Stimulated activated CD4-positive, alpha-beta T cell treated with anti-CD3 and anti-CD28 coated beads, Interleukin-12 subunit alpha, Interleukin-12 subunit beta, amount 100 ng/mL, for 24 hours (primary cell): ENCODE measurements at places on chromosomes 7 and 10.
A peak's percentile ranks its signal among the peaks of the same experiment; 100 is the strongest.

DNA sequence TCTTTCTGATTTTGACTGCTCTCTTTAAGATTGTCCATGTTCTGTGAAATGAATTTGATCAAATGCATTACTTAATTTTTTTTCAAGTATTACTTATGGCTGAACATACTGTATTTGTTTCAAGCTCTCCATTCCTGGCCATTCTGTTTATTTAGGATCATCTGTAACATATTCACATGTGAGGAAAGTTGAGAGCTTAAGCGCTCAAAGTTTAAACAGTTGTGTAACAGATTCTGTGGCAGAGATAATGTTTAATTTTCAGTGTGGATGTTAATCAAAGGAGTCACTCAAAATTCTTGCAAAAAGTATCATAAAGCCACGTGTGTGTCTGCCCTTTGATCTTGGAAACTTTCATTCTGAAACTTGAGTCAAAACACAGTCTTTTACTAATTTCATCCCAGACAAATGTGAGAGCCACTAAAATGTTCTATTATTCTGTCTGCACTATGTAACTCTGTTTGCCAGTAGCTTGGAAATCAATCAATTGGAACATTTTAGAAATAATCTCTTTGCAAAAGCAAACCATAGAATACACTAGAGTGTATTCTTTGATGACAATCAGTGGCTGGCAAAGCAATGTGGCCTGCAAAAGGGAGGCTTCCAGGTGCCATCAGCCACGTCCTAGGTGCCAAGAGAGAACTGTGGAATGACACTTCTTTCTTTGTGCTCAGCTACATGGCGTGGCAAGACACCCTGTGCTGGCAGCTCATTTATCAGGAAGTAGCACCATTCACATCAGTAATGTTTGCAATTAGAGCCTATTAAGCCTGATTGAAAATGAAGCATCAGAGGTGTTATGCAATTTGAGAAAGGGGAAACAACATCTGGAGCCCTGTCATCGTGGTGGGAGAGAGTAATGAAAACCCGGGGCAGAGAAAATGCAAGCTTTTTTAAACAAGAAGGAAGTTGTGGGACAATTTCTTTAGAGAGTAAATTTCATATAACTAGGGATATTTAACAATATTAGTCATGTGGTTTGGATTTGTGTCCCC is 40.9 kb downstream of the ARL5B start:
- no peak for DNase-seq

GRCh38 chr7:157996359-157997079 is 591.1 kb downstream of the PTPRN2 start:
- no peak for DNase-seq

DNA sequence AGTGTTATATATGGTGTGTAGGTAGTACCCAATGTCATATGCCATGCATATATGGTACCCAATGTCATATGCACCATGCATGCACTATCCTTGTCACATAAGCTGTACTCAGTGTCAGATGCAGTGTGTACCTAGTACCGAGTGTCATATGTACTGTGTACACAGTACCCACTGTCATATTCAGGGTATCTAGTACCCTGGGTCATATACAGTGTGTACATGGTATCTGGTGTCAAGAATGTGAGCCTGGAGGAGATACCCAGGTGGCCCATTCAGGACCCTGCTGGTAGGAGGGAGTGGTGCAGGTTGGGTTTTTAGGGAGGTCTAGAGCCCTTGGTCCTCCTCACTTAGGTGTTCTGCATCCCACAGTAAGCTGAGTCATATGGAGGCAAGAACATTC is 1.8 kb downstream of the ZMYND11 start:
- peak; percentile 24 for DNase-seq

DNA sequence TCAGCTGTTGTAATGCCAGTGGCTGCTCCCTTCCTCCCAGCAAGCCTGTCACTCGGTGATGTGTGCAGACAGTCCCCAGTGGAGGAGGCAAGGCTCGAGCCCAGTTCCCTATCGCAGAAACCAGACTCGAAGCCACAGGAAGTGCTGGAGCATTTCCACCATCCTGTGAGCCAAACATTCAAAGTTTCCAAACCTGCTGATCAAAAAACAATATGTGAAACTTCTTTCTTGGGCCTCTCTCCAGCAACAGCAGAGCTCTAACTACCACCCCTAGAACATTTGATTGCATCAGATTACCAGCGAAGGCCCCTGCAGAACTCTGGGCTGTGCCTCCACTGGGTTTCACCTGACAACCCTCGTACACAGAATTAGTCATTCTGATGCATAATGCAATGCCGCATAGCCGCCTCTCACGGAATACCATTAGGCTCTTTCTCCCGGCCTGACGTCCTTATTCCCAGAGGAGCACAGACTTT is 94.0 kb downstream of the ELMO1 start:
- DNase-seq = peak; percentile 47

- DNase-seq = no peak
These were observed 97.5 kb downstream of the UBE2H start for GRCh38 chr7:129855234-129855673.

- DNase-seq = no peak
These were observed 1033.4 kb downstream of the SORCS3 start for GRCh38 chr10:105674448-105674847.

DNA sequence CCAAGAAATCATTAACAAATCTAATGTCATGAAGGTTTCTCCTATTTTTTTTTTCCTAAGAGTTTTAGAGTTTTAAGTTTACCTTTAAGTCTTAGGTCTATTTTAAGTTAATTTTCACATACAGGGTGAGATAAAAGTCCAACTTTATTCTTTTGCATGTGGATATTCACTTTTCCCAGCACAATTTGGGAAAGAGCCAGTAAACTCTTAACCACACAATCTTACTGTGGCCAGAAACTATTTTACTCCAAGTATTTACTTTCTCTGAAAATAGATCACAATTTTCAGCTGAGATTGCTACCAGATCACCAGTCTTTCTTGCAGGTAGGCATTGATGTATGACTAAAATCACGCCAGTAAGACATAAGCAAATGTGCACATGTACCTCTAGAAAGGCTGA is 728.5 kb downstream of the TNS3 start:
- DNase-seq = no peak

GRCh38 chr7:85471307-85471706 is 284.5 kb upstream of the SEMA3D start:
- no peak for DNase-seq

GRCh38 chr7:150388709-150389531 is 9.8 kb downstream of the ZNF775 start:
- no peak for DNase-seq

DNA sequence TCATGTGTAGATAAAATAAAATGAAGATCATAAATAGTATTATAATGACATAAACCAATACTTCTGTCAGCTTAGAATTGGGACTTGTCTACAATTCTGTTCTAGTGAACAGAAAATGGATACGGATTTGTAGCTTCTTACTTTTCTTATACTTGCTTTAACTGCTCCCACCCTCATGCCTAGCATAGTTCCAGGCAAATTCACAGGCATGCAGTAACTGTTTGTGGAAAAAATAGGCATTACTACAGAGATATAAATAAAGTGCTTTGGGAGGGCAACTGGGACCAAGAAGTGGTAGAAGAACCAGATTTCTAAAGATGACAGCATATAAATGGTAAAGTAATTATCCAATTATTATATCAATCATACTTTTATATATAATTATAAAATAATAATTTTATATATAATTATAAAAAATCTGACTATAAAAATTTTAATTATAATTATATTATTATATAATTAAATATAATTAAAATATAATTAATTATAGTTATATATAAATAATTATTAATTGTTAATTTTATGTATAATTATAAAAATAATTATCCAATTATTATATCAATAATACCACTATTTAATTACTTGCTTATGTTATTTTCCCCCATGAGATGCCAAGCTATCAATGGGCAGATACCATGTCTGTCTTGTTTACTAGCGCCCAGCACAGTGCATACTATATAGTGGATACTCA is 144.1 kb downstream of the NOC3L start:
- DNase-seq = no peak

- no peak for DNase-seq
These were observed 145.9 kb downstream of the CTNNA3 start for GRCh38 chr10:67550046-67550445.

DNA sequence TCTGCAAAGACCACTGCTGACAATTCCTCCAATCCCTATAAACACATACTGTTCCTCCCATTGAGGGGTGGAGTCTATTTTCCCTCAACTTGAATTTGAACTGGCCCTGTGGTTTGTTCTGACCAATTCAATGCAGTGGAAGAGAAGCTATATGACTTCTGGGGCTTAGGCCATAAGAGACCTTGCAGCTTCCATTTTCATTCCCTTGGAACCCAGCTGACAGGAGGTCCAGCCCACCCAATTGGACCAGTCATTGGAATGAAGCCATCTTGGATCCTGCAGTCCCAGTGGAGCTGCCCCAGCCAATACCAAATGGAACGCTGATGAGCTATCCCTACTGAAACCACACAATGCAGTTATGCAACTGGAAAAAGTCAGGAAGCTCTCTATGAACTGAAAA is 8.9 kb upstream of the TMED4 start:
- no peak for DNase-seq

DNA sequence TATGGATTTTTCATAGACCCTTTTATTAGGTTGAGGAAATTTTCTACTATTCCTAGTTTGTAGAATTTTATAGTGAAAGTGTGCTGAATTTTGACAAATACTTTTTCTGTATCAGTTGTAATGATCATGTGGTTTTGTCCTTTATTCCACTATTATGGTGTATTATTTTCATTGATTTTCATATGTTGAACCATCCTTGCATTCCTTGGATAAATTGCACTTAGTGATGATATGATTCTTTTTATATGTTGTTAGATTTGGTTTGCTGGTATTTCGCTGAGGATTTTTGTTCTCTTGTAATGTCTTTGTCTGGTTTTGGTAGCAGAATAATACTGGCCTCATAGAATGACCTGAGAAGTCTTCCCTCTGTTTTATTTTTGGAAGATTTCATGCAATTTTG is 140.6 kb upstream of the CDK6 start:
- DNase-seq = no peak

DNA sequence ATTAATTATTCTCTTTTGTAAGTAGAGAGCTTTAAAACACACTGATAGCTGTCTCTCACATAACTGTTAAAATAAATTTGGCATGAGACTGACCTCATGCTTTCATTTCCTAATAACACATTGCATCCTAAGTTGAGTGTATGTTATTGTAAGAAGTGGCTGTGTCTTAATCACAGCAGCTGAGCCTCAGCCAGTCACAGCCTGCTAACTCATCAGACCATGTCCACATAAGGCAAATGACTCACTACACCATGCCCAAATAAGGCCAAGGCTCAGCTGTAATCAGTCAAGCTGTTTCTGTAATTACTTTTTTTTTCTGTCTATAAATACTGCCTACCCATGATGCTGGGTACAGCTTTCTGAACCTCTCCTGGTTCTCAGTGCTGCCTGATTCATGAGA is 860.9 kb downstream of the XPNPEP1 start:
- DNase-seq = no peak

DNA sequence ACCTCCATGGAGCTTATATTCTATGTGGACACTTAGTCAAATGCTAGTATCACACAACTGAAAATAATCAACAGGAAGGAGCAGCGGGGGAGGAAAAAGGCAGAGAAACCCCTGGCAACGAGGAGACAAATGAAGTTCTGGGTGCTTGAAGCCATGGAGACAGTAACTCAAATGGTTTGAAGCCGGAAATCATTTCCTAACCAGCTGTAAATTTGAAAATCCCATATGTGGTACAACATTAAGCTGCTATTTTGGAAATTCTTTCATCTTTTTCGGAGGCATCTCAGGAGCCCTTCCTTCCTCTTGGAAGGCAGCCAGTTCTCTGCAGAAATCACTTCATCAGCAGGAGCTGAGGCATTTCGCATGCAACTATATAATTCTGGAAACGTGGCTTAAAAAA is 91.4 kb downstream of the PPP1R3C start:
- no peak for DNase-seq

DNA sequence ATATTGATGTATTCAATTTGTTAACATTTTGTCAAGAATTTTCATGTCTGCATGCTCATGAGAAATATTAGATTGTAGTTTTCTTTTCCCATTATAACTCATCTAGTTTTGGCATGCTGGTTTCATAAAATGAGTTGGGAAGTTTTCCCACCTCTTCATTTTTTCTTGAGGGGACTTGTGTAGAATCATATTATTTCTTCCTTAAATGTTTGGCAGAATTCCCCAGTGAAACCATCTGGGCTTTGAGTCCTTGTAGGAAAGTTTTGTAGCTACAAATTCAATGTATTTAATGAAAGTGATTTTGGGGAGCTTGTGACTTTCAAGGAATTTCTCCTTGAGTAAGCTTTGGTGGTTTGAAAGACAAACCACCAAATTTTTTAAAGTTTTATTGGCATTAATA is 173.2 kb downstream of the PHTF2 start:
- no peak for DNase-seq

DNA sequence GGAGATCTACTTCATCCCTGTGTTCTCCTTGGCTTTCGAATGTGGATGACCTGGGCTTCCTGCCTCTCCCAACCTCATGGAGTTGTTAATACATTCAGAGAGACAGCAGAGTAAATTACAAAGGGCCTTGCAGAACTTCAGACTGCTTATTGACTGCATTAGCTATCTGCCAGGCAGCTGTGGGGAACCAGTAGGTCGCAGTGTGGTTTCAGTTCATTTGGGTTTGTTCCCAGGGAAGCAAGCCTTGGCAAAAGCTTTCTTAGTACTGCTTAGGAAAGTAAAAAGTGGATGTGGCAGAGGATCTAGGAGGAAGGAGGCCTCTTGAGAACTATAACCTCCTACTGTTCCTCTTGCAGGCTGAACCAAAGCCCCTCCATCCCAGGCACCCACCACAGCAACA is 9.2 kb downstream of the NPFFR1 start:
- no peak for DNase-seq

GRCh38 chr10:77963901-77964300 is 37.3 kb upstream of the DLG5 start:
- DNase-seq = no peak

- DNase-seq = no peak
These were observed 197.6 kb upstream of the NFE2L3 start for GRCh38 chr7:25954395-25954794.

GRCh38 chr7:44587843-44588711 is 6.0 kb upstream of the TMED4 start:
- no peak for DNase-seq

- no peak for DNase-seq
These were observed 6.5 kb upstream of the OIT3 start for GRCh38 chr10:72887043-72887442.

DNA sequence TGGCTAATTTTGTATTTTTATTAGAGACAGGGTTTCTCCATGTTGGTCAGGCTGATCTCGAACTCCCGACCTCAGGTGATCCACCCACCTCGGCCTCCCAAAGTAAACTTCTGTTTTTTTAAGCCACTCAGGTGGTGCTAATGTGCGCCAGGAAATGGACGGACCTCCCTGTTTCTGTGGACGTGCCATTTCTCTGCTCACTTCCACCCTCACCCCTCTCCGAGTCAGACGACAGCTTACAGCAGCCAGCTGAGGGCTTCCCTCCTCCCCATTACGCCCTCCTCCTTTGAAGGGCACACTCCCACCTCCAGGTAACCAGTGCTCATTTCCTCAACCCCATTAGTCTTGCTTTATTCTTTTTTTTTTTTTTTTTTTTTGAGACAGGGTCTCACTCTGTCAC is 41.7 kb upstream of the EZH2 start:
- no peak for DNase-seq

- DNase-seq = no peak
These were observed 72.3 kb downstream of the ZRANB1 start for GRCh38 chr10:125014086-125014830.

GRCh38 chr7:17234030-17234397 is 64.4 kb upstream of the AHR start:
- DNase-seq = peak; percentile 13
